Activated CD8-positive, alpha-beta T cell treated with anti-CD3 and anti-CD28 coated beads, Interleukin-2, amount 10 ng/mL, durations not matched to agents 7 days and 5 days (primary cell): ENCODE measurements at places on chromosomes 4 and X. TPM values are rescaled to one million over a fixed set of nuclear protein-coding genes. Genes with fewer than 3 reads are reported as not detected.

- DNase-seq, result no peak
Observed at GRCh38 chr4:182872886-182873285, 44.3 kb downstream of the DCTD start.

Gene RHOXF1
- total RNA-seq, result not detected

- no peak for DNase-seq
Observed at GRCh38 chrX:140510895-140511295, 6.0 kb upstream of the SOX3 start.

Gene NCAPG
- 92.5 TPM for total RNA-seq

DNA sequence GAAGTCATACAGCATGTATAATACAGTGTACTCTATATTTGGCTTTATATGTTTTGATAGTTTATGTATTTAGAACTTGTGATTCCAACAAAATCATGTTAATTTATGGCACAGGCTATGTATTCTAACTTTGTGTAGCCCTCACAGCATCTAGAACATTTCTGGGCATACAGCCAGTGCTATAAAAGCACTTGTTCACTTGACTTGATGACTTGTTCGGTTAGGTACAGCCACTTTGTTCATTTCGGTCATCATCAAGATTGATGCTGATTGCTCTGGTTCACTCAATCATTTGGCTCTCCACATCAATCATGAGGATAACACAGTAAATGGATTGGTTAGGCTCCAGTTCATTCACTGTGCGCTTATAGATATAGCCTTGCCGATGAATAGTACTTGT lies 97.6 kb upstream of the IRS4 start:
- no peak for DNase-seq

Gene FRG2
- total RNA-seq, result not detected

DNA sequence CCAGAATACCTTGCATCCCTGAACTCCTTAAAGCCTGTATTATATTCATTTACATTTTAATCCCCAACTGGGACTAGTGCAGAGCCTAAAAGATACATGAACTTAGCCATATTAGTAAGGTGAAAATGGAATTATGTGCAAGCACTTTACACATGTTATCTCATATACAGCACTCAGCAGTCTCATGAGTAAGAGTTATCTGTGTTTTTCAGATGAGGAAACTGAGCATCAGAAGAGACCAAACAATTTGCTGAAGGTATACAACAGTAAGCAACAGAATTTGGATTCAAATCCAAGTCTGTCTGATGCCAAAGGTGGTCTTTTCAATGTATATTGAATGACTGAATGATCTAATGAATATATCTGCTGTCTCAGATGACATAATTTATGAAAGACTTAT lies 12.3 kb downstream of the ATP7A start:
- DNase-seq, result no peak

GRCh38 chr4:8252301-8253173 lies 17.0 kb upstream of the HTRA3 start:
- no peak for DNase-seq

Gene UGT2A3
- total RNA-seq, result not detected

- DNase-seq, result no peak
Observed at GRCh38 chr4:11669156-11669555, 240.5 kb upstream of the HS3ST1 start.
